ENCODE measurements at places on chromosomes 3 and 15.

DNA sequence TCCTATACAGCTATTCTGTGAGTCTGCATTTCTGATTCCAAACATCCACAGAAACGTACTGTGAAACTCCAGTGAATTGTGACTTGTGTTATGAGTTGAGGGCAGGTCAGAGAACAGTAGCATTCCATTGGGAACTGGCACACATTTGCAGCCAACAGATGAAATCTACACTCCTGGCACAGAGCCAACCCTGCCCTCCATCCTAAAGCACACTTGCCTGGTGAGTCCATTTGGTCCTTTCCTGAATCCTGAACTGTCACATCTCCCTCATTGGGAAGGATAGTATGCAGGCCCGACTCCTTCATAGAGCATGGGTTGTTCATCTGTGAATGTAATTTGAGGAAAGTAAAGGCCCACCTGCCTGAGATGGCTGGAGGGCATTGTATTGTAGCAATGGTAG is 314.3 kb upstream of the RASGRP1 start:
- no peak for DNase-seq

- peak; percentile 23 for DNase-seq
Measured at GRCh38 chr3:56467108-56467507, 1.2 kb downstream of the ERC2 start.

DNA sequence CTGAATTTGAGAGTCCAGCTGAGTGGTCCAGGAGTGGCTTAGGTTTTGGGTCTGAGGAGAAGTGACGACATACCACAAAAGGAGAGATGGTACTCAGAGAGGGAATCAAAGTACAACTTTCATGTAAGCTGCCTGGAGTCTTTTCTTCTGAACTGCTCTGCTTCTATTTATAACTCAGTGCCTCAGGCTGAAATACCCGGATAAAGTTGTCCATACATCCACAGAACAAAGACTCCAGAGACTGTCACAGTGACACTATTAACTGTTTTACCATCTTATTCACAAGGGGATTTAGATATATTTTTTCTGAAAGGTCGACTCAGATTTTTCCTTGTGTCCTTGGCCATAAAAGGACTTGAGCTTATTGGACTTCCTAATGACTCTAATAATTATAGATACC is 264.3 kb upstream of the DNAJC19 start:
- DNase-seq = no peak

GRCh38 chr15:42788725-42789124 is 51.8 kb upstream of the CDAN1 start:
- no peak for DNase-seq

DNA sequence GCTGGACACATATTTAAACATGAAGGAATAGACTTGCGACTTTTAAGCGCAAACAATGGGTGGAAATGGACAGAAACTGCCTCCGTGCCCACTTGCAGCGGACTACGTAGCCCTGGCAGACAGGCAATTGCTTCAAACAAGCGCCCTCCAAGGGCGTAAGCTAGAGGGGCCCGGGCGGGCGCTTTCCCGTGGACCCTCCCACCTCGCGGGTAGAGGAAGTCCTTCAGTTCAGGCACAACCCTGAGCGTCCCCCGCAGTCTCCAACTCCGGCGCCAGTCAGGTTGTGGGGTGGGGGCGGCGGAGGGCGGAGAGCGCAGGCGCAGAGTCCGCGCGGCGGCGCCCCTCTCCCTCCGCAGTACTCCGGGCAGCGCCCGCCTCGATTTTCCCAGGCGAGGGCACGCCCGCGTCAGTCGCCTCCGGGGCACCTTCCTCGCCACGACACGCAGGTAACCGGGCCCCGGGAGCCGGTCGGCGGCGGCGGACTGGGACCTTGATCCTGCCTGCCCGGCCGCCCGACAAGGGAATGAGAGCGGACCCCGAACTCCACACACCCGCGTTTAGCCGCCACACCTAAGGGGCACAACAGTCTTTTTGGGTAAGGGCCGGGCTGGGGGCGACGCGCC is at the start of gene SLC35G2:
Gene SLC35G2 (plus strand): TSS at position 358 of the 623 bp plus-strand sequence. CDS start 35,335 bp downstream, outside the sequence.
- no peak for DNase-seq

- no peak for DNase-seq
Measured at GRCh38 chr15:35023804-35024203, 35.7 kb upstream of the ZNF770 start.
